ENCODE measurements at places on chromosomes 1 and 21.

- DNase-seq: no peak
These were observed 81.4 kb downstream of the RUNX1 start for GRCh38 chr21:34967509-34968289.

GRCh38 chr1:21783679-21784603 is 992 bp upstream of the USP48 start:
- no peak for DNase-seq

DNA sequence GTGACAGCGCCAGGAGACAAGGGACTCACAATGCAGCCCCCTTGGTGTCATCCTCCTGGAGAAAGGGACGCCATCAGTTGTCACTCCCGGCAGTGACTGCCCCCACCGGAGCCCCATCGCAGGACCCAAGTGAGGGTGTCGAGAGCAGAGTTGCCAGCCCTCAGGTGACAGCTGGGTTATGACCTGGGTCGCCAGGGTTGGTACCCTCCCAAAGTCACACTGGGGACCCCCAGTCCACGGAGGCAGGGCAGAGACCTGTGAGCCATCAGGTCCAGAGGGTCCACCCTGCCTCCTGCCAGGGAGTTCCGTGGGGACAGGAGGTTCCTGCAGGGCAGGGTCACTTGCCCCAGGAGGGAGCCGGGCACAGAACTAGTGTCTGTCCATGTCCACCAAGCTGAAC is 78.2 kb upstream of the IFFO2 start:
- DNase-seq: no peak

GRCh38 chr1:194117582-194117981 is 931.2 kb upstream of the B3GALT2 start:
- DNase-seq: no peak

DNA sequence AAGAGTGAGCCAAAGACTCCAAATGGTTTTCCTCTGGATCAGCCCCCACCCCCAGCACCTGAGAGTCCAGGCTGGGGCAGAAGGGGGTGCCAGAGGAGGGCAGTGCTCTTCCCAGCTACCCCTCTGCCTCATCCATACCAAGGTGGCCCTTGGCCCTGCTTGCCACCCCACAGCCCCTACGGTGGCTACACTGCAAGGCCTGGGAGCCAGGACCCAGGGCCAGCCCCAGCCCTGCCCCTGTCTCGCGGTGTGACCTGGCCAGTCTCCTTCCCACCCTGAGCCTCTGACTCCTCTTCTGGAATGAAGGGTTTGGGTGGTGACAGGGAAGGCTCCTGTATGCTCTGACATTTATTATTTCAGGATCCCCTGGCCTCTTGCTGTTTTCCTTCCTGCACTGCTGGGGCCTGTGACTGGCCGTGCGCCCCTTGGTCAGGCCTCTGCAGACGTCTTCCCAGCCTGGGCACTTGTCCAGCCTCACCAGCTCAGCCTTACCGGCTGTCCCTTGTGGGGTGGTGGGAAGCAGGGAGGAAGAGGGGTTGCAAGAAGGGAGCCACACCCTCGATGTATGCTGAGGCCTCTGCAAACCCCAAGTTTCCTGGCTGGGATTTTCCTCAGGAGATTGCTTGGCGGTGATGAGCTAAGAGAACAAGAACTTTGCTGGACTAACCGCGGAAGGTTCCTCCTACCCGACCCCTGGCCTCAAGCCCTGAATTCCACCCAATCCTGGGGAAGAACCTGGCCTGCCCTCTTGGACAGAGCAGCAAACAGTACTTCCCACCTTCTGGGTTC is 13.5 kb downstream of the ASAP3 start:
- DNase-seq: no peak

GRCh38 chr1:228901936-228902681 is 166.8 kb downstream of the RHOU start:
- DNase-seq: no peak

DNA sequence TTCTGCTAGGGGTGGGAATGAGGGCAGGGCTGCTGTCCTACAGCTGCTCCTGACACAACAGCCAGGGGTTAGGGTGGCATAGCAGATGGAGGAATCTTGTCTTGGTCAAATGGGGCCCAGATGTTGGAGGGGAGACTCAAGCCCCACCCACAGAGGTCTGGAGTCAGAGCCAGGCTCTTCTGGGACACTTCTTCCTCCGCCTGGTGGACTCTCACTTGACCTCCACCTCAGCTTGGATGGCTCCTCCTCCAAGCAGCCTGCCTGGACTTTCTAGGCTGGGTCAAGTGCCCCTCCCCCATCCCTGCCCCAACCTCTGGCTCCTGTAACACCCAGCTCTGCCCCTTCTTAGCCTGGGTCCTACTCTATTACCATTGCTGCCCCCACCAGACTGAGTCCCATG is 35.5 kb downstream of the EPHA2 start:
- no peak for DNase-seq

- DNase-seq: no peak
These were observed 3.1 kb downstream of the CD52 start for GRCh38 chr1:26320896-26321295.

- DNase-seq: no peak
These were observed 6.7 kb upstream of the CTRC start for GRCh38 chr1:15431571-15431948.

GRCh38 chr21:26935977-26936376 is 30.9 kb downstream of the ADAMTS5 start:
- DNase-seq: no peak

- DNase-seq: no peak
These were observed 67.6 kb upstream of the EDEM3 start for GRCh38 chr1:184822267-184822666.

GRCh38 chr1:172470149-172470548 is 26.3 kb upstream of the PIGC start:
- no peak for DNase-seq

DNA sequence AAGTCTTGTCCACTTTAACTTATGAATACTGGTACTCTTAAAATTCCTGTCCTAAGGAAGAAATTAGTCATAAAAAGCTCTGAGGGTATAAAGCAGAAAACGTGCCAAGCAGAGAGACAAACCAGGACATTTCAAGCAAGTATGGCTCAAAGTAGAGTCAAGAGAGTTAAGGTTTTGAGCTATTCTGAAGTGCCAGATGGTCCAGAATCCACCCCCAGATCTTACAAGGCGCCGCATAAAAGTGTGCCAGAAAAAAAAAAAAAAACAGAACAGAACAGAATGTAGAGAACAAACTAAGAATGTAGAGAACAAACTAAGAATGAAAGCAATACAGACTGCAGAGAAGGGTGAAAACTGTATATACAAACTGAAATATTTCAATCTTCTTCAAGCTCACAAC is 12.5 kb downstream of the EPS15 start:
- DNase-seq: no peak

DNA sequence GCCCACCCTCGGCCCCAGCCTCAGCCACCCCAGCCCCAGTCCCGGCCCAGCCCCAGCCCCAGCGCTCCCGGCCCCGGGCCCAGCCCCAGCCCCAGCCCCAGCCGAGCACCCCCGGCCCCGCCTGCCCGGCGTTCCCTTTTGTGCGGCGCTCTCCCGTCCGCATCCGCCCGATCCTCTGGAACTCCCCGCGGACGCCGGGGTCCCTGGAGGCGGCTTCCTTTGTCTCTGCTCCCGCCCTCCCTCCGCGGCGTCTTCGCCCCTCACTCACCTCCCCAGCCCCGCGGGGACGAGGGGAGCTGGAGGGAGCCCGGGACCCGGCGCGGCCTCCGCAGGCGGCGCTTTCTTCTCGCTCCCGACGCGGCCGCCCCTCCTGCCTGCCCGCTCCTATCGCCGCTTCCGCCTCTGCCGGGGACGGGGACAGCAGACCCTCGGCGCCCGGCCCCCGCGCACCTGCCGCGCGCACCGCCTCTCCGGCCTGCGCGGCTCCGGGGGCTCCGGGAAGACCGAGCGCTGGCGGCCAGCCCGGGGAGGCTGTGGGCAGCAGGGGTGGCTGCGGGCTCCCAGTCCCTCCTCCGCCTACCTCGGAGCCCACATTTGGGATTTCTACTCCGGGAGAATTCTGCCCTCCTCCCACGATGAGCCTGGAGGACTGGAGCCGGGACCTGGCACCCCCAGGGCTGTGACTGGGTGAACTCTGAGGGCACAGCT is 14.0 kb downstream of the AGRN start:
- DNase-seq: no peak

GRCh38 chr1:206708058-206708457 is 23.4 kb downstream of the MAPKAPK2 start:
- no peak for DNase-seq

DNA sequence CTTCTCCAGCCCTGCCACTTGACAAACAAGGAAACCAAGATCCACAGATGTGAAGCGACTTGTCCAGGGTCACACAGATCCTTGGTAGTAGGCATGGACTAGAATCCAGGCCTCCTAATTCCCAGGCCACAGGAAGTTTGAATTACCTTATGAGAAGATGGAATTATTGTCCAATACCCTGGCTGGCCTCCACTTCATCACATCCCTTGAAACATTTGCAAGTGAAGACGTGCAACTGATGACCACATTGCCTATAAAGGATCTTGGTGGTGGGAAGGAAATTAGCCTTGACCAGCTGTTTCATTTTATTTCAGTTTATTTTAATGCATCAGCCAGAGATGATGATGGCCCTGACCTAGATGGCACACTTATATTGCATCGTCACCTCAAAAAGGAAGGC is 165.8 kb upstream of the CAMK1G start:
- DNase-seq: no peak

DNA sequence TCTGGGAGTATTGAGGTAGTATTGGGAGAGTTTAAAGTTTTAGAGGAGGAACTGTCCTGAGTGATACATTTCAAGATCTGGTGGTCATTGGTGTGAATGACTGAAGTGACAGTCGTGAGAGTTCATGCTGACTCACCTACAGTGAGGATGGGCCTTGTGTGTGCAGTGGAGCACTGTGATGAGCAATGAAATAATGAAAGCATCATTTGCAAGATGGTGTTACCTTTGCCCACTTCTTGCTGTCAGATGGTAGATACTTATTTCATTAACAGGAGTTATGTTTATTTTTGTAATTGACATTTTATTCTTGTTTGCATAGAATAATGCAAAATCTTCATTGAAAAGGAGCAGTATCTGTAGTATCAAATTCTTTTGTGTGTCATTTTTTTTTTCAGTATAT is 29.0 kb downstream of the POU2F1 start:
- DNase-seq: no peak

DNA sequence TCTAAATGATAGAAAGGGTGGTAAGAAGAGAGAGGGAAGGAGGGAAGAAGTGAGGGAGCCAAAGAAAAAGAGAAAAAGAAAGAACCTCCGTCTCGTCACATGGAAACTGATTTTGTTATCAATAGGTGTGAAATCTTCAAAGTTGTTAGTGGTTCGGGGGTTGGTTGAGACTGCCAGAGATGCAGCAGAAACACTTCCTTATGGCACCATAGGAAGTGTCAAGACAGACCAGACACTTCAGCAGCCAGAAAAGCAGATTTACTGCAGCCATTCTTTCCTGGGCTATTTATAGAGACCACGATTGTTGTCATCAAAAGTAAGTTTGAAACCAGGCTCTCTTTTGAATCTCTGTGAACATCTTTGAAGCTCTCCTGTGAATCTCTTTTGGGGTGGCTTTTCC is 150.5 kb downstream of the PLPPR5 start:
- DNase-seq: no peak

DNA sequence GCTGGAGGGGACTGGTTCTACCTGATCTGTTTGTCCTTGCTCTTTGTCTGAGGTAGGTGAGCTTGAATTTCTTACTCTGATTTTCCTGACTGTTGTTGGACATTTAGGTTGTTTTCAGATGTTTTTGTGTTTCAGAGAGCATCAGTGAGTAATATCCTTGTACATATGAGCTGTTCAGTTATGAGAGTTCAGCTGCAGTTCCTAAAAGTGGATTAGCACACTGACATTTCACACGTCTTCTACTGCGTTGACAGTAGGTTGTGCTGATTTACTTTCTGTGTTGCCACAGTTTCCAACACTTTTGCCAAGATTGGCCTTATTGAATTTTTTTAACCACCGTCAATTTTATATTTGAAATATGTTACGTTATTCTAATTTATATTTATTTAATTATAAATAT is 27.7 kb downstream of the CXADR start:
- no peak for DNase-seq

GRCh38 chr1:16217061-16217785 is 4.8 kb upstream of the ARHGEF19 start:
- DNase-seq: peak; percentile 86

- DNase-seq: no peak
These were observed 2.8 kb downstream of the ARMH1 start for GRCh38 chr1:44677201-44677766.

- no peak for DNase-seq
These were observed 14.7 kb downstream of the XPR1 start for GRCh38 chr1:180646547-180646946.

- DNase-seq: no peak
These were observed 549.9 kb upstream of the RGS18 start for GRCh38 chr1:191608367-191608766.

GRCh38 chr1:37602750-37603694 is 7.3 kb upstream of the GNL2 start:
- peak; percentile 3 for DNase-seq

- DNase-seq: no peak
These were observed 90.6 kb upstream of the ZNF678 start for GRCh38 chr1:227472772-227473171.

- no peak for DNase-seq
These were observed at the start of gene PTPRC for GRCh38 chr1:198638894-198639635. Gene PTPRC (plus strand): TSS chr1:198639040. CDS start chr1:198639269, 229 bp downstream.

GRCh38 chr1:230595181-230595580 is 47.1 kb upstream of the COG2 start:
- no peak for DNase-seq

GRCh38 chr1:178055093-178055492 is 38.8 kb upstream of the RASAL2 start:
- DNase-seq: no peak

DNA sequence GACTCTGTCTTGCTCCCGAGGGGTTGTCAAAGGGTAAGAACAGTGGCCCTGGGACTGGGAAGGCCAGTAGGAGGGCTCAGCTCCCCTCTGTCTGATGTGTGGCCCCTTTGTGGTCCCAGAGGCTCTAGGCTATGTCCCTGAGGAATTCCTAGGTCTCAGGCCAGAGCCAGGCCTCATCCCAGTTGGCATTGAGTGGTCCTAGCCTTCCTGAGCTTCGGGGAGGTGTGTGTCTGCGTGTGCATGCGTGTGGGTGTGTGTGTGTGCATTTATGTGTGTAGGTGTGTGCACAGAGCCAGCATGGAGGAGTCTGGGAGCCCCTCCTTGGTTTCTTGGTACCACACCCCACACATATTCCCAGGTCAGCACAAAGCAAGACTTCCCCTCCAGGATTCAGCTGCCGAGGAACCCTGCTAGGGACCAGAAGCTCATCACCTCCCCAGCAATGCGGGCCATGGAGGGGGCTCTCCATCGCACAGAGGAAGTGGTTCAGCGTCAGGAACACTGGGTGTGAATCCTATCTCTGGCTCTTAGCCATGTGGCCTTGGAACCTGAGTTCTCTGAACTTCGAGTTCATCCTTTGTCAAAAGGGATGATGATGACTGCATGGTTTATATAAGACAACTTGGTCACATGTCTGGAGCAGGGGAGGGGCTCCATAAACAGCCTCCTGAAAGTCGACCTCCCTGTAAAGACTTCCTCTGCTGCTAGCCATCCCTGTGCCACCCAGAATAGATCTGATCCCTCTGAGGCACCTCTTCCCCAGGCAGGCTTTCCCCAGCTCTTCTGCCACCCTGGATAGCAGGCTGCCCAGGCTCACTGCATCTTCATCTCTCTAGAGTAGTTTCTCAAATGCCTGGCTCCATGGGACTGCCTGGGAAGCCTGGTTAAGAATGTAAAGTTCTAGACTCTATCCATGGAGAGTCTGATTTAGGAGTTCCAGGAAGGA is 8.3 kb upstream of the EPS8L3 start:
- DNase-seq: no peak

GRCh38 chr1:193960040-193960439 is 773.6 kb upstream of the B3GALT2 start:
- DNase-seq: no peak

GRCh38 chr21:32748529-32748928 is 20.7 kb upstream of the SYNJ1 start:
- no peak for DNase-seq

GRCh38 chr1:236794585-236795034 is 482 bp upstream of the MTR start:
- DNase-seq: no peak

Data from stimulated activated CD8-positive, alpha-beta memory T cell treated with anti-CD3 and anti-CD28 coated beads, Interleukin-4, amount 100 ng/mL, for 1 hour (primary cell).